ENCODE measurements at places on chromosomes 16 and 17.
A peak's percentile ranks its signal among the peaks of the same experiment; 100 is the strongest.

GRCh38 chr16:68823401-68824135 lies 19.8 kb upstream of the TANGO6 start:
- no peak for DNase-seq

DNA sequence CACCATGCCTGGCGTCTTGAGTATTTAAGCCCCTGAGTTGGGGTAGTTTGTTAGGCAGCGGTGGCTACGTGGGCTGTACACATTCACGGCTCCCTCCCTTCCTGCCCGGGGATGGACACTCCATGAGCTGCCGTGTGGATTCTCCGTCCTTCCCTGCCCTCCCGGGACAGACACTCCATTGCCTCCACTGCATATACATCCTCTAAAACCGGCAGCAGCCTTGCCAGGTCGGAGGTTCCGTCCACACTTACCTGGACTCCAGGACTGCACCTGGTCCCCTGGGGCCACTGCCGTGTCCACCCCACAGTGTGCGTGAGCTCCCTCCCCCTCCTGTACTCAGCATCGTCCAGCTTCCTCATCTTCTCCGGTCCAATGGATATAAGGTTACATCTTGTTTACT lies 3.5 kb upstream of the SPATA2L start:
- no peak for DNase-seq

DNA sequence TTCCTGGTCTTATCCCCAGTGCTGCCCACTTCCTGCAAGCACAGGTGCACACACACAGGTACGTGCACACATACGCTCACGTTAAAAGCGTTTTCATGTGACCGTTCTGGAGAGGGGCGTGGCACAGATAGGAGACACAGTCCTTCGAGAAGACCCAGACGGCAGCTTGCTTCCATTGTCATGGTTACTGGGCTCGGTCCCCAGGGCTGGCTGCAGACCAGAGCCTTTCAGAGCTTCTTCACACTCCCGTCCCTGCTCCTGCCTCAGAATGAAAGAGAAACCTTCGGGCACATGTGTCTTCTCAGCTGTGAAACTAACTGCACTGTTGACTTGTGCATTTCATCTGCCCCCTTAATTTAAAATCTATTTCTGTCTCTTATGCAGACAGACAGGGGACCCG lies 154.2 kb downstream of the PITPNC1 start:
- peak; percentile 67 for DNase-seq

DNA sequence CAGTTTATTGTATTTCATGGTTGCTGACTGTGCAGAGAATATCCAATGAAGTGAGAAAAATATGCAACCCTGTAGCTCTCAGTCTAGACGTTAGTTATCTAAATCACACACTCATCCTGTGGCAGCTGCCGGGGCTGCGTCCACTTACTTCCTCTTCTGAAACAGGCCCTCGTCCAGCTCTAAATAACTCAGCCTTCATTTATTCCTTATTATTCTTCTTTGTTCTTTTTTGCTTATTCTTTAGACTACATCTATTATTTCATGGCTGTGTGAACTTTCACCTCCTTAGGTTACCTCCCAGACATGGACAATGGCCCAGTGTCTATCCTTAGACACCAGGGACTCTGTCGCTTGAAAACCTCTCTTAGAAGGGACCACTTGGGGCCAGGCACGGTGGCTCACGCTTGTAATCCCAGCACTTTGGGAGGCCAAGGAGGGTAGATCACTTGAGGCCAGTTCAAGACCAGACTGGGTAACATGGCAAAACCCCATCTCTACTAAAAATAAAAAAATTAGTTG lies 3.4 kb upstream of the THUMPD1 start:
- no peak for DNase-seq

DNA sequence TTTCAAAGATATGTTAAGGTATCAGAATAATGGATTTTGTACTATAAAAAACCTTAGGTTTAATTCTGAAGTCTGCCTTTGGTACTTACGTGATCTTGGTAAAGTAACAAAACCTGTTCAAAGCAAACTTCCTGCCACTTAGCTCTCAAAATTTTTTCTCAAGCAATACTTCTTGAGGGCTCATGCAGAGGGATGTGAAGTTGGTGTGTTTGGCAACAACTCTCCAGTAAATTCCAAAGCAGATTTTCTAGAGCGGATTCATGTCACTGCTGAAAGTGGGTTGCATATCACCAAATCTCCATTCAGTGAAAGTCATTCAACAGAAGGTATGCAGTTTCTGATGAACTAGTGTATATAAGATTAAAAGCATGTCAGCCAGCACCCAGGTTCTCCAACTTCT lies 856.7 kb downstream of the CDH8 start:
- no peak for DNase-seq

DNA sequence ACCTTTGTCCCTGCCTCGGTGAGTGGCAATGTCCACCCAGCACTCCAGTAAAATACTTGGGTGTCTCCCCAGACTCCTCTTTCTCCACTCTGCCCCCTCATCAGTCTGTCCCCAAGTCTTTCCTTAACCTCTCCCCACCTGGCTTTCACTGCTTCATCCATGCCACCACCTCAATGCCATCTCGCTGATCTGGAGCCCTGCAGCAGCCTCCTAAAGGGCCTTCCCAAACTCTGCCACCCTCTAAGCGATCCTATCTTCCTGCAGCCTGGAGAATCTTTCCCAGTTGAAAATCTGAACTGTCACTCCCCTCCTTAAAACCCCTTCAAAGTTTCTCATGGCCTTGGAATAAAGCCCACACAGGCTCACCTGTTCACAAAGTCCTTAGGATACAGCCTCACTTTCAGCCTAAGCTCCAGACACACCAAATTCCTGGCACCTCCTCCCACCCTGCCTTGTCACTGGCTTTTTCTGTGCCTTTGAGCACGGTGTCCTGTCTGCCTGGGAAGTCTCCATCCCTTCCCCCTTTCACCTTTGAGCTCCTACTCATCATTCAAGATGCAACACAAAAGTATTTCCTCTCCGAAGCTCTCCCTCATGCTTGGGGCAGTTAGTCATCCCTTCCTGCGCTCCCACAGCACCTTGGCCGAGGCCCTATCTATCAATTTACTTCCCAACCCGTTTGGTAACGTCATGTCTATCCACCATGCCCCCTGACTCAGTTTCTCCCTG lies 2.8 kb downstream of the WNK4 start:
- DNase-seq = no peak

- no peak for DNase-seq
These were observed 8.4 kb downstream of the HSDL1 start for GRCh38 chr16:84136331-84137125.

DNA sequence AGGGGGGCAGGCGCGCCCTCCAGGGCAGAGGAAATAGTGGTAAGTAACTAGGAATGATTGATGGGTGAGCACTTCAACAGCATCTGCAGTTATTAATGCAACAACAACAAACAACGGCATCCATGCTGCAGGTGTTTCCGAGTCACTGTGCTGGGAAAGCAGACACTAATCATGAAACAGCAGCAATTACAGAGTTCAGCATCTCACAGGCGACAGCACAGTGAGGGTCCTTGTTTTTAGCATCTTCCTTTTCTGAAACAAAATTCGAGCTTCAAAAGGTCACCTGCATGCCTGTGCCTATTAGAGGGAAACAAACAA lies 191.9 kb downstream of the SLC39A11 start:
- DNase-seq = no peak

DNA sequence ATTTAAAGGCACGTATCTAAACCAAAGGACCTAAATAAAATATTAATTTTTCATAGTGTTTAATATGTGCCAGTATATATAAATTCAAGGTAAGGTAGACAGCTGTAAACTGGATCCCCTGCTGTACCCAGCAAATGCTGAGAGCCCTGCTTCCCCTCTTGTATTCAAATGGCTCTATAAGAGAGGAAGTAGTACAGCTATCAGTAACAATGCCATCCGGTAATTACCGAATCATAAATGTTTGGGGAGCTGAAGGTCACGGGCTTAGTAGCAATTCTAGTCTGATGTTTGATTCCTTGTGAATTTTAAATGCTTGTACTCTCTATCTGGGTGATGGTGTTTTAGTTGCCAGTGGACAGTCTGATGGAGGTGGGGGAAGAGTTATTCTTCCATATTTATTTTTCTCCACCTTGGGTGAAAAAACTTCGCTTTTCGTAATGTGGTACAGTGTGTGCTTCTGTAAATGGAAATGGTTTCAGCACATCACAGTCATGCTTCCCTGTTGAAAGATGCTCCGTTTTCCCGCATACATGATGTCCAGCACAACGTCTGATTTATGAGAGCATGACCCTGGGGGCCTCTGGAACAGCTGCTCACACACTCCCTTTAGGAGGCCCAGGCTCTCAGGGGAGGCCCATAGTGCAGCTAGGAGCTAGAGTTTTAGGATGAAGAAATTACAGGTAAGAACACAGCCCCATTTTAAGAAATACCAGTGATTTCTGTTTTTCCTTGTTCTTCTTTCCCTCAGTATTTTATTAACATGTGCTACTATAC lies 423.9 kb downstream of the WWOX start:
- no peak for DNase-seq

DNA sequence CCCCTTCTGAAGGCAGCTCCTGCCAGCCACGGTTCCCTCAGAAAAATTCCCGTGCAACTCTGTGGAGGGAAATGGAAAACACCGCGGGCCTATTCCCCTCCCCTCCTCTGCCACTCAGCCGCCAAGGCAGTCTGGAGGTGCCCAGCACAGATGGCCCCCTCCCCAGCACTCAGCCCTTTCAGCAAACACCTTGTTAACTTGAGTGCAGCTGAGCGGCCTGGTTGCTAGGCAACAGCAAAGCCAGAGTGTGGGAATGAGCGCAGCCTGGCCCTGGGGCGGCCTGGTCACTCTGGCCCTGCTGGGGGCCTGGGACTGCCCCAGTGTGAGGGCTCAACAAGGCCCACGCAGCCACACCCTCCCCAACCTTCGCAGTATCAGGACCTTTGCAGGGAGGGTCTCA lies 32.8 kb downstream of the CACNA1G start:
- no peak for DNase-seq

GRCh38 chr17:16150251-16150856 lies 65.0 kb downstream of the NCOR1 start:
- no peak for DNase-seq

DNA sequence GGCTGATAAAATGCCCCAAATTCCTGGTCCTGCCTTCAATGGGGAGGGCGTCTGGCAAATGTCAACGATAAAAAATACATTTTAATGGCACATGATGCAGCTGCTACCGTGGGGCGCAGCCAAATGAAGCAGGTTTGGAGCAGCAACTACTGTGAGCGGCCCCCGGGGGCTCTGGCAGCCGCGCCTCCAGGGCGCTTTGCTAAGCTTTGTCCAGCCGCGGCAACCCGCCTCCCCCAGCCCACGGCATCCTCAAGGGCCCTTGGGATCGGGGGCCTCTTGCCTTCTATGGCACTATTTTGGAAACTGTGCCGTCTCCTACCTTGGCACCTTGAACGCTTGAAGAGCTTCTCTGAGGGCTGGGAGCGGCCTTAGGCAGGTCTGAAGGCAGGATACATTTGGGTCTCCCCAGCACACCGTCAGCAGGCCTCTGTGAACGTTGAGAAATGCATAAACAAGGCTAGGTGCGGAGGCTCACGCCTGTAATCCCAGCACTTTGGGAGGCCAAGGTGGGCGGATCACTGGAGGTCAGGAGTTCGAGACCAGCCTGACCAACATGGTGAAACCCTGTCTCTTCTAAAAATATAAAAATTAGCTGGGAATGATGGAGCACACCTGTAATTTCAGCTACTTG lies 25.1 kb downstream of the TBX4 start:
- DNase-seq = no peak

DNA sequence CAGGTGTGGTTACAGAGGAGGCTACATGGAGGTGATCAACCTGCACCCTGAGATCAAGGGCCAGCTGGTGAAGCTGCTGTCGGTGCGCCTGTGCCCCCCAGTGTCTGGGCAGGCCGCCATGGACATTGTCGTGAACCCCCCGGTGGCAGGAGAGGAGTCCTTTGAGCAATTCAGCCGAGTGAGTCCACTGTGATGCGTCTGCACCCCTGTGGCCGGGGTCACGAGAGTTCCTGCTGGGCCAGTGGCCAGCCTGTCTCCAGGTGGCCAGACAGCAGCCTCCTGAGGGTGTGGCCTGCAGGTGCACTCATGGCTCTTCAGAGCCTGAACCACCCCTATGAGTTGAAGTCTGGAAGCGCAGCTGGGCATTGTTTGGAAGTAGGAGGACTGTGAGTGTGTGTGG lies 38.1 kb downstream of the GPT2 start:
- no peak for DNase-seq

DNA sequence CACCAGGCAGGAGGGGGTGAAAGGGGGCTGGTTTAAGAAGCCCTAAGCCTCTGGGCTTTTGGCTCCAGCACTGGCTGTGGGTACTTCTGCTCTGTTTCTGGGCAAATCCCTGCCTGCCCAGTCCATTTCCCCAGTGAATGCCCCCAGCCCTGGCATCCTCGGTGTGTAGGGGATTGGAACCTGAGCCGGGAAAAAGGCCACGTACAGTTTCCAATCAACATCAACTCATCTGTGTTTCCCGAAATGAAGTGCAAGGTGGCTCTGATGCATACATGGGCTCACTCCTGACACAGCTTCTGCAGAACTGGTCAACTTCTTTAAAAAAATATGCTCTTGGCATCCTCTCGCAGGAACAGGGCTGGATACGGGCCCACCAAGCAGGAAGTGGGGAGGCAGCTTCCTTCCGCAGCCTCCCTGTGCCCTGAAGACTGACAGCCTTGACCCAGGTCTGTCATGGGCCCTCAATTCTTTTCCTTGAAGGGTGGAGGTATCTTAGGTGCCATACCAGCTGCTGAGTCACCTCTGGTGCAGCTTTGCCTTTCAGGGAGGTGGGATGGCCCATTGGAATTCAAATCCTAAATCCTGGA lies 73.3 kb downstream of the N4BP1 start:
- no peak for DNase-seq

DNA sequence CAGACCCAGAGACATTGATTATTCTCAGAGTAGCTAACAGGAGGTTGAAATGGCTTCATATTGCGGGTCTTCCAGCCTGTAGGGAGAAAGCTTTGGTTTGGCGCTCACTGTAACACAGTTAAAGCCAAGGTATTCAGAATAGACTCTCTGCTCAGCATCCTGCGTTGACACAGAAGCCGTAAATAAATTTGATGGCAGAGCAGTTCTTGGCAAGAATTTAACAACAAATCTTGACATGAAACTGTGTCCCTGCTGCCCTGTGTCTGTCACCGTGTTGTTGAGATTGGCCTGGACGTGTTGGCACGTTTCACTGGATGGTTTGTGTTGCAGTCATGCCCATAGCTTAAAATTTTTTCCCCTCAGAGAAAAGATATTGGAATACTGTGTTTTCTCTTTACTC lies 359.6 kb downstream of the SNX29 start:
- no peak for DNase-seq

- no peak for DNase-seq
These were observed 5.5 kb upstream of the ACSF2 start for GRCh38 chr17:50420419-50421112.

DNA sequence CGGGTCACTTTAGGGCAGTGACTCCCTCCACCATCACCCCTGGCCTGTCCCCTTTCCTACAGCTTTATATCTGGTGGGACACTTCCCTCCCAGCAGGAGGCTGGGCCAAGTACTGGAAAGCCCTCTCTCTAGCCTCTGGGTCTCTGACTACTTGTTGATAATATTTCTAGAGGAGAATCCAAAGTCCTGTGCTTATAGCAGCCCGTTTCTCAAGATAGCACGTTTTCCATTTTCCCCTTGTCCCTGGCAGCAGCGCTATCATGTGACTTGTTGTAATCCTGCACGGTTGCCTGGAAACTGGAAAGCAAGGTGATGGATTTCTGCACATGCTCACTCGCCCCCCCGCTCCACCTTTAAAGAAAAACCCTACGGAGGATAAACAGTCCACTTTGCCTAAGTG lies 3.3 kb upstream of the AXIN2 start:
- DNase-seq = no peak

GRCh38 chr16:19808061-19808641 lies 76.5 kb downstream of the GPRC5B start:
- DNase-seq = peak; percentile 30

GRCh38 chr16:30439720-30440348 lies 5.8 kb downstream of the SEPHS2 start:
- DNase-seq = no peak
